Activated naive CD8-positive, alpha-beta T cell treated with anti-CD3 and anti-CD28 coated beads for 36 hours (primary cell): ENCODE measurements at places on chromosomes 3 and 15. TPM values are rescaled to one million over a fixed set of nuclear protein-coding genes. Genes with fewer than 3 reads are reported as not detected.

Gene ITIH1
- not detected for total RNA-seq

Gene LRRK1
- total RNA-seq, result 0.30 TPM

Gene MBD4
- total RNA-seq, result 51.1 TPM

Gene GOLGA6A
- not detected for total RNA-seq

Gene FAM81A
- 1.6 TPM for total RNA-seq

Gene ERICH6
- not detected for total RNA-seq

Gene CKMT1A
- 0.14 TPM for total RNA-seq

Gene C3orf62
- total RNA-seq, result 4.2 TPM

Gene RPP25
- 10.0 TPM for total RNA-seq

Gene KCNMB3
- 0.72 TPM for total RNA-seq

Gene GOLGA8J
- total RNA-seq, result not detected

Gene EIF5A2
- 9.6 TPM for total RNA-seq

Gene FYCO1
- 9.4 TPM for total RNA-seq

Gene CX3CR1
- total RNA-seq, result 0.25 TPM

Gene PRR23B
- total RNA-seq, result not detected

Gene PLA2G4D
- not detected for total RNA-seq

Gene IL16
- total RNA-seq, result 106 TPM

Gene ANKRD34C
- not detected for total RNA-seq

Gene TIMP4
- total RNA-seq, result not detected

Gene THPO
- not detected for total RNA-seq

Gene ANKRD63
- total RNA-seq, result not detected

Gene C15orf62
- 0.50 TPM for total RNA-seq

Gene SLC25A26
- total RNA-seq, result 25.2 TPM

Gene RFTN1
- total RNA-seq, result 84.2 TPM

Gene OR5H1
- total RNA-seq, result not detected

Gene PARP14
- 56.5 TPM for total RNA-seq

Gene GOLIM4
- total RNA-seq, result 6.5 TPM
